ENCODE measurements at places on chromosomes 5 and 9. TPM values are rescaled to one million over a fixed set of nuclear protein-coding genes. Genes with fewer than 3 reads are reported as not detected.

SYNPO gene
- polyA plus RNA-seq, result 97.9 TPM

- no peak for DNase-seq
These were observed 31.7 kb downstream of the ZDHHC21 start for GRCh38 chr9:14661421-14662059.

DNA sequence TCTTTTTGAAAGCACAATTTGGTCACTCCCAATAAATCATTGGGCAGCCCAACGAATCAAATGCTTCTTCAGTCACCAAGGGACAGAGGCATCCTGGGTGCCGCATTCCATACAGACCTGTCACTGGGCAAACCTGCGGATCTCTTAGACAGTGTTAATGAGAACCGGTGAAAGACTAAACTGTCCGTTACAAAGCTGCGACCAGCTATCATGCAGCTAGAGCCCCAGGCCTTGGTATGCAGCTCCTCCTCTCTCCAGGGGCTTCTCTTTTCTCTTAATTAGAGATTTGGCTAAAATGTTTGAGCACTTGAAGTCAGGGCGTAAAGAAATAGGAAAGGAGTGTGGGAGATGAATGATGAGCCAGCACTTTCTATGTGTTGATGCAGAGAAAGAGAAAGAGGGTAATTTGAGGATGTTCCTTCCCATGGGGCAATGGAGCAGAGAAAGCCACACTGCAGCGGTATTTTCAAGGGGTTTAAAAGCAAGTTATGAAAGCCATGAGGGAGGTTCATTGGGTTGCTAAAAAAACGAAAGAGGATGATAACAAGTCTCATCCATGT lies 175.3 kb downstream of the RFK start:
- no peak for DNase-seq

- DNase-seq, result no peak
These were observed 374.9 kb downstream of the TLE1 start for GRCh38 chr9:81314490-81314889.

DNA sequence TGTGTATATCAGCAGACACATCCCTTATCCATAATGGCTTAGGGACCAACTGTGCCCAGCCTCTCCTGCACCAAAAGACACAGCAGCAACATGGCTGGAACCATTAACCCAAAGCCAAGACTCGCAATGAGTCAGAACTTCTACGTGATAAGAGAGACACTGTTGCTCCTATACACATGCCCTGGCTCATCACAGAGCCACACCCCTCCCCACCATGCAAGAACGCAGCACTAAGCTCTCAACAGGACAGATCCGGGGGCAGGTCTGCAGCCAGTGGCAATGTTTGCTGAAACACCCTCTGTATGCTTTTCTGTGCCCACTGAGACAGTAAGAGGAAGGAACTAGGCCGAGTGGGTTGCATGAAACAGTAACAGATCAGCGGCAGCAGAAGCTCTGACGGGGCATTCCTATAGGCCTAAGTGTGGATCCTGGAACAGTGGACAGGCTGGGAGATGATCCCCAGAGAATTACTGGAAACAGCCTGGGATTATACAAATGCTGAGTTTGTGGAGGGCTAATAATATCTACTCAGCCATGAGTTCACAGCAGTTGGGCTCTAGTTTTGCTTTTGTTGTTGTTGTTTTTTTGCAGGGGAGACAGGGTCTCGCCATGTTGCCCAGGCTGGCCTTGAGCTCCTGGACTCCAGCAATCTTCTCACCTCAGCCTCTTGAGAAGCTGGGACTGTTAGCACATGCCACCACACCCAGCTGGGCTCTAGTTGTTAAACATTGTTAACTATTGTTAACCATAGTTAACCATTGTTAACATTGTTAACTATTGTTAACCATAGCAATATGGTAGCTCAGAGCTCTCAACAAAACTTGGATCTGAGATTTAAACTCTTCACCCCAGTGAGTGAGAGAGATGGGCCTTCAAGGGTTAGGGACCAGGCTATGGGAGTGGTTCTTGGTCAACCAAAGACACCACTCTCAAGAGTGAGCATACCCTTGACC lies 41.0 kb downstream of the B4GALT1 start:
- no peak for DNase-seq

GRCh38 chr5:76971511-76971910 lies 18.7 kb downstream of the CRHBP start:
- DNase-seq, result no peak

DNA sequence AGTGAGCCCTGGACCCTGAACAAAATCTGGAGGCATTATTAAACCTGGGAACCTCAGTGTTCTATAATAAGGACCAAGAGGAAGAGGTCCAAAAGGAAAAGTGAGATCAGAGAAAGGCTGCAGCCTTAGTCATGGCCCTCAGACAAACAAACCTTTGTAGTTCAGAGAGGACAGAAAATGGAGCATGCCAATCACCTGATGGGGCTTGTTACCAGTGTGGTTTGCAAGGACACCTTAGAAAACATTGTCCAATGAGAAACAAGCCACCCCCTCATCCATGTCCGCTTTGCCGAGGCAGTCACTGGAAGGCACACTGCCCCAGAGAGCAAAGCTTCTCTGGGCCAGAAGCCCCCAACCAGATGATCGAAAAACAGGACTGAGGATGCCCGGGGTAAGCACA lies 254.8 kb downstream of the CDH10 start:
- no peak for DNase-seq

GRCh38 chr9:110958847-110959246 lies 79.4 kb downstream of the LPAR1 start:
- DNase-seq, result no peak

- no peak for DNase-seq
These were observed 37.0 kb downstream of the B4GALT1 start for GRCh38 chr9:33129886-33130881.

GRCh38 chr9:86407022-86407421 lies 52.8 kb upstream of the TUT7 start:
- DNase-seq, result no peak

GRCh38 chr5:115541611-115542010 lies 3.0 kb downstream of the FEM1C start:
- DNase-seq, result no peak
